Activated CD8-positive, alpha-beta T cell treated with anti-CD3 and anti-CD28 coated beads, Interleukin-2, amount 10 ng/mL, durations not matched to agents 7 days and 5 days (primary cell): ENCODE measurements at places on chromosomes 7 and 10. TPM values are rescaled to one million over a fixed set of nuclear protein-coding genes. Genes with fewer than 3 reads are reported as not detected.

The LRRN3 gene
- total RNA-seq = 196 TPM

The TMEM229A gene
- not detected for total RNA-seq

The A1CF gene
- total RNA-seq = not detected

The ZNF853 gene
- 1.0 TPM for total RNA-seq

DNA sequence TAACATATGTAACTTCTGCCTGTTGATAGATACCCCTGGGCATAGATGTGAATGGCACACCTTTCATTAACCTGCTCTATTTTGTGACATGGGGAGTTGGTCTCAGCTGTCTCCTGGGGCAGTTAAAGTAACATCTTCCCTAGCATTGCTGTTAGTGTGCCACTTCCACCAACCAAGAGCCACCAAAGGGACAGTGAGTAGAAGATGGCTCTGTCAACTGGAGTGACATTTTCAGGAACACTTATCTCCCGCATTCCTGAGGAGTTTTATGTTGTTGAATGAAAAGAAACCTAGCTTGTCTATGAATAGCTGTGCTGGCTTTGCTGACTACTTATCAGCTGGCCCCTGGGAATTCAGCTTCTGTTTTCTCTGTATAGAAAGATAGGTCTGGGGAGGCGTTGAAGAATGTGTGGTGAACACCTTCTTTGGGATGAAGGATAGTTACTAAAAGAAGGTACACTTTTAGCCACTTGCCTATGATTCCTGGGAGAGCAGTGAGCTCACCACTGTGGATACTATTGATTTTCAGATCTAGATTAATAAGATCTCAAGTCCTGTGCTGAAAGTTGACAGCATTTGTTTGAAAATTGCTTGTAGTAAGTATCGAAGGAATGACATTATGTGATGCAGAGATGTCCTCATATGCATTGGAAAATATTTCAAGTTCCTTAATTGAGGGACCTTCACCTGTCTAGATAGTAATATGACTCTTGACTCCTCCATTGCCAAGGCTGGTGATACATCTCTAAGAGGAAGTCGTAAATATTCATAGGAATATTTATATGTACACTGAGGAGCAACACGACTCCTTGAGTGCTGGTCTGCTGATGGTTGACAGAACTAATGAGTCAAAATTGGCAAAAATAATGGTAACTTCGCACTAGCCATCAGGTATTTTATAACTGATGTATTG lies 7.6 kb downstream of the STARD3NL start:
- no peak overlapping the region for H3K4me3 ChIP-seq
- H3K4me1 ChIP-seq = peaks cover 6% of the 10 kb centered on the region
- H3K27ac ChIP-seq = no peak overlapping the region

- H3K36me3 ChIP-seq = no peaks in the 10 kb centered on the region
- H3K4me3 ChIP-seq = peak overlapping the region; percentile 53
- H3K4me1 ChIP-seq = peaks cover 74% of the 10 kb centered on the region
- peaks cover 11% of the 10 kb centered on the region for H3K27me3 ChIP-seq
These were observed 26.6 kb downstream of the ST8SIA6 start for GRCh38 chr10:17427666-17428350.

DNA sequence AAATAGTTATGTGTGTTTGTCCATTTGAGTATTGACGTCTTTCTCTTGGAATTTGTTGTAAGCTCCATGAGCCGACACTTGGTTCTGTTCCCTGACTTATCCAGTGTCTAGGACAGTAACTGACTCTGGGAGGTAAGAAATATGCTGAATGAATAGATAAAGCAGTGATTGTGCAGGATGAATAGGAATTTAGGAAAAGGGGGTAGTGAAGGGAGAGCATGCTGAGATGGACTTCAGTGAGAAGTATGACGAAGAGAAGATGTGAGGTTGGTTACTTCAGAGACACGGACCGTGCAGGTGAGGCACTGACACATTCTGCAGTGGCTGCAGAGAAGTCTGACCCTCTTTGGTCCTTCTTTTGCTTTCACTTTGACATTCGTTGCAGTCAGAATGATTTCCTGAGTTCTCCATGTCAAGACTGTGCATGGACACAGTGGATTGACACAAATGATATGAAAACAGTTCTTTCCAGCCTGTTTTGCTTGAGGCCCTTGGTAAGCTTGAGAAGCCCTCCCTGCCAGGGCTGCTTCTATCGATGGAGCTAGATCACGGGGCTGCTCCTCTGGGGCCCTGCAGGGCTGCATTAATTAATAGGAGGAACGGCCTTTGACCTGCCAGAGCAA lies 261.5 kb upstream of the SORCS1 start:
- no peaks in the 10 kb centered on the region for H3K27me3 ChIP-seq
- no peak overlapping the region for H3K4me3 ChIP-seq
- H3K36me3 ChIP-seq = no peaks in the 10 kb centered on the region
- H3K4me1 ChIP-seq = no peaks in the 10 kb centered on the region

DNA sequence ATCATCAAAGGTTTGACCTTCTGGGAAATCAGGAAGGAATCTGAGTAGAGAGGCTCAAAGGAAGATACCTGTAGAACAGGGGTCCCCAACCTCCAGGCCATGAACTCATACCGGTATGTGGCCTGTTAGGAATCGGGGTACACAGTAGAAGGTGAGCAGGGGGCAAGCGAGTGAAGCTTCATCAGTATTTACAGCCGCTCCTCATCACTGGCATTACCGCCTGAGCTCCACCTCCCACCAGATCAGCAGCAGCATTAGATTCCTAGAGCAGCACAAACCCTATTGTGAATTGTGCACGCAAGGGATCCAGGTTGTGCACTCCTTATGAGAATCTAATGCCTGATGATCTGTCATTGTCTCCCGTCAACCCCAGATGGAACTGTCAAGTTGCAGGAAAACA lies 158.5 kb upstream of the CACNA2D1 start:
- no peak for DNase-seq
- H3K36me3 ChIP-seq = no peaks in the 10 kb centered on the region
- no peak overlapping the region for H3K4me3 ChIP-seq
- no peaks in the 10 kb centered on the region for H3K4me1 ChIP-seq
- H3K27me3 ChIP-seq = no peaks in the 10 kb centered on the region
- H3K27ac ChIP-seq = no peak overlapping the region

- H3K27ac ChIP-seq = no peak overlapping the region
- H3K4me1 ChIP-seq = no peaks in the 10 kb centered on the region
- H3K36me3 ChIP-seq = no peaks in the 10 kb centered on the region
- H3K27me3 ChIP-seq = no peaks in the 10 kb centered on the region
- no peak for DNase-seq
These were observed 170.9 kb upstream of the SMIM30 start for GRCh38 chr7:113289140-113289740.

- no peak overlapping the region for H3K27ac ChIP-seq
- H3K36me3 ChIP-seq = no peaks in the 10 kb centered on the region
- no peak overlapping the region for H3K4me3 ChIP-seq
- no peaks in the 10 kb centered on the region for H3K4me1 ChIP-seq
- no peak for DNase-seq
These were observed 32.3 kb downstream of the CAV1 start for GRCh38 chr7:116557066-116557585.

- H3K4me1 ChIP-seq = no peaks in the 10 kb centered on the region
- H3K27ac ChIP-seq = no peak overlapping the region
- no peak for DNase-seq
- no peaks in the 10 kb centered on the region for H3K36me3 ChIP-seq
- no peak overlapping the region for H3K4me3 ChIP-seq
These were observed 12.2 kb downstream of the LIPF start for GRCh38 chr10:88676283-88677060.

GRCh38 chr7:151086802-151087244 lies 548 bp downstream of the AGAP3 start:
- H3K27ac ChIP-seq = peak overlapping the region; percentile 82
- peak overlapping the region; percentile 80 for H3K4me3 ChIP-seq
- peaks cover 43% of the 10 kb centered on the region for H3K4me1 ChIP-seq
- peaks cover 6% of the 10 kb centered on the region for H3K36me3 ChIP-seq
- H3K27me3 ChIP-seq = peaks cover 30% of the 10 kb centered on the region

- DNase-seq = peak; percentile 34
- H3K4me1 ChIP-seq = peaks cover 14% of the 10 kb centered on the region
- H3K36me3 ChIP-seq = peaks cover 2% of the 10 kb centered on the region
- H3K27me3 ChIP-seq = peaks cover 72% of the 10 kb centered on the region
- H3K4me3 ChIP-seq = peak overlapping the region; percentile 59
These were observed 32.8 kb upstream of the SFTPD start for GRCh38 chr10:79981450-79982361.

DNA sequence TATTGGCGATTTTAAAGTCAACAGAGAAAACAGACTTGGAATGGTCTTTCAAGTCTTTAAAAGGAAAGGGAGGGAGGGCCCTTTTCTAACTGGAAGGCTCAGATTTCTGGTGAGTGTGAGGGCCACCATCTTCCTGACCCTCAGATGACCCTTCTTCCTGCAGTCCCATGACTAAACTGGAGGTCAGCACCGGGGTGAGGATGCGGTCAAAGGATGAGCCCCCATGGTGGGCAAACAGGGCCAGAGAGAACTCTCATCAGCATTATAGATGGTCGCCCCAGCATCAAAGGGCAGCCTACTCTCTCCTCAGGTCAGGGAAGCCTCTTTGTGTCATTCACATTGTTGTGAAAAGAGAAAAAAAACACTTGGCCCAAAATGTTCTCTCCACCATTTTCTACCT lies 219.2 kb downstream of the LRMDA start:
- DNase-seq = no peak
- no peaks in the 10 kb centered on the region for H3K36me3 ChIP-seq
- no peaks in the 10 kb centered on the region for H3K27me3 ChIP-seq
- H3K27ac ChIP-seq = no peak overlapping the region
- no peak overlapping the region for H3K4me3 ChIP-seq

- H3K4me1 ChIP-seq = peaks cover 4% of the 10 kb centered on the region
- no peak overlapping the region for H3K27ac ChIP-seq
- DNase-seq = no peak
- H3K27me3 ChIP-seq = peaks cover 41% of the 10 kb centered on the region
- no peaks in the 10 kb centered on the region for H3K36me3 ChIP-seq
These were observed 4.3 kb upstream of the LOXL4 start for GRCh38 chr10:98272245-98272644.

GRCh38 chr7:129789000-129789399 lies 163.8 kb downstream of the UBE2H start:
- peaks cover 47% of the 10 kb centered on the region for H3K27me3 ChIP-seq
- peaks cover 18% of the 10 kb centered on the region for H3K4me1 ChIP-seq
- no peak overlapping the region for H3K27ac ChIP-seq
- no peak overlapping the region for H3K4me3 ChIP-seq
- H3K36me3 ChIP-seq = no peaks in the 10 kb centered on the region
- no peak for DNase-seq

DNA sequence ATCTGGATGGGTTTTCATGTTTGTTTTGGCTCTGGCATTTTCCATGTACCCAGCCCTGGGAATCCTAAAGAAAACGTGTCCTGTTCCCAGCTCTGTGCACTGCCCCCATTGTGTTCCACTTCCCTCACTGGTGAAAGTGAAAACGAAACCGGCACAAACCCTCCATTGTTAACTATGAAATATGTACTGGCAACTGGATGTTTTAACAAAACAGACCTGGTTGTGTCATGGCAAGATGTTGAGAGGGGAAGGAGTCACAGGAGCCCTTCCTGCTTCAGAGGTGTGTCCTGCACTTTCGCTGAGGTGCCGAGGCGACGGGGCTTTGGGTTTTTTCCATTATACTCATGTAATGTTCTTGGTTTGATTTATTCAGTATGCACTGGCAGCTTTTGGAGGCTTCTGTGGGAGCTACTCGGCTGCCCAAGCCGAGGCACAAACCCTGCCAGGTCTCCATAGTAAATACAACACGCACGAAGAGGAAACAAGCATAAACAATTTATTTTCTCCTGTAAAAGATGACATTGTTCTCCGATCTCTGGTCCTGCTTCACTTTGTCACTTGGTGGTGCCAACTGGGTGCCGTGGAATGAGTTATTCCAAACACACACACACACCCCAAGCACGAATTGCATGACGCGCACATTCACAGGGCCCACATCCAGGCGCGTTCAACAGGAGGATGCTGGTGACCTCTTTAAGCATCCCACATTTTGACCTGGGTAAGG lies 118.2 kb downstream of the CDK6 start:
- H3K36me3 ChIP-seq = peaks cover 74% of the 10 kb centered on the region
- DNase-seq = peak; percentile 82
